ENCODE measurements at places on chromosomes 16 and 17.

- peak; percentile 28 for DNase-seq
Observed at GRCh38 chr16:86604436-86605193, 26.3 kb downstream of the FOXL1 start.

- no peak for DNase-seq
Observed at GRCh38 chr17:8479431-8479947, 43.8 kb downstream of the NDEL1 start.

DNA sequence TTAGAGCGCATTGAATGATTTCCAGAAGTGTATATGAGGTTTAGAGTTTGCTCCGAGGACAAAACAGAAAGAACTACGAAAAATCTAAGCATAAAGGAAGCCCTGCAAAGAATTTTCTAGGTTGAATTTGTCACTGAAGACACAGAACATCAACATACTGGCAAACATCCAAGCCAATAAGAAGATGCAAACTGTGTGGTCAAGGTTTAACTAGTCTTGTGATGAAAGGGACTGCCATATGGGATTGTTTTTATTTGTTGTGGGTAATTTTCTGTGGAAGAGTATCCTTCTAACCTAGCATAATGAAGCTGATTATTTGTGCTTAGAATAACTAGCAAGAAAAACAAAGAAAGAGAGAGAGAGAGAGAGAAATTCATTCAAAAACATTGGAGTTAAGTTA, 492.0 kb upstream of the ERCC4 start:
- no peak for DNase-seq

GRCh38 chr17:71986886-71987285, 133.9 kb upstream of the SOX9 start:
- no peak for DNase-seq

DNA sequence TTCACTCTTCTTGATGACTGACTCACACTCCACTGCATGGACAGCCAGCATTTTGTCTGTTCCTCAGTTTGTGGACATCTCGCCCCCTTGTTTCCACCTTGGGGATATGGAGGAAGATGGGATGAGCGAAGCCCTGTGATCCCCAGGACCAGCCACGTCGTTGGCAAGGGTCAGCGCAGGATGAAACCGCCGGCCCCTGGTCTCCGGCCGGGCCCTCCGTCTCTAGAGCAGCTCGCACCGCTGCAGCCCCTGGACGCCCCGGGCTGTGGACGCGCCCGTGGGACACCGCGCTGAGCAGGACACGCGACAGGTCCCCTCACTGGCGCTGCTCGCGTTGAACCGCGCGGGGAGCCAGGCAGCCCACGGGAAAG, 604 bp upstream of the ZC3H18 start:
- no peak for DNase-seq

DNA sequence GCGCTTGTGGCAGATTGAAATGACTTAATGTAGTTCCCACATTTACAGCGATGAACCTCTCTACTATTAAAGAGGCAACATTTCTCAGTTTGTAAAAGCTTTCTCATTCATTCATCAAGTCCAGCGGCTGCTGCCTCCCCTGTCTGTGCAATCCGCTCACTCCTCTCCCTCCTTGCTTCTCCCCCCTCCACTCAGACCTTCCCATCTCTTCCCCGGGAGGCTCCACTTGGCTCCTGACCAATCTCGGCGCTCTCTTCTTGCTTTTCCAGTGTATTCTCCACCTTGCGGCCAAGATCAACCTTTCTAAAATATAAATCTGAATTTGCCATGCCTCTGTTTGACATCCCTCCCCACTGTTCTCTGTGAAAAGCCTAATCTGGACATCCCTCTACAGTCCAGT, 117.5 kb downstream of the ASIC2 start:
- no peak for DNase-seq

- DNase-seq = no peak
Observed at GRCh38 chr17:4720787-4721186, 10.4 kb downstream of the ARRB2 start.

DNA sequence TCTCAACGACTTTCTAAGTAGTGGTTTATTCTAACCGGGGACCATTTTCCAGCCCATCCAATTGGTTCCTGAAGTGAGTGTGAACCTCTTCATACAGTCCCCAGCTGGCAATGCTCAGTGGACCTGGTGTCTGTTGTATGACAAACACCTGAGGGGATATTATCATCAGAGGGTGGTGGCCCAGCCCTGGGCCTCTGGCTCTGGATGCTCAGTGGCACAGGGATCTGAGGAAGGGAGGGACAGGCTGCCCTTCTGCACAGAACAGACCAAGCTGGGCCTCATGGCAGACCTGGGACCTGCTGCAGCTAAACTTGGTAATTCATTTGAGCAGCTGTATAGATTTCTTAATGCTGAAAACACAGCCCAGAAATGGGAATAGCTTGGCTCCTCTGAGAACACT, 72.6 kb downstream of the IRX5 start:
- no peak for DNase-seq

GRCh38 chr17:509316-509715, 156.7 kb upstream of the RPH3AL start:
- no peak for DNase-seq

DNA sequence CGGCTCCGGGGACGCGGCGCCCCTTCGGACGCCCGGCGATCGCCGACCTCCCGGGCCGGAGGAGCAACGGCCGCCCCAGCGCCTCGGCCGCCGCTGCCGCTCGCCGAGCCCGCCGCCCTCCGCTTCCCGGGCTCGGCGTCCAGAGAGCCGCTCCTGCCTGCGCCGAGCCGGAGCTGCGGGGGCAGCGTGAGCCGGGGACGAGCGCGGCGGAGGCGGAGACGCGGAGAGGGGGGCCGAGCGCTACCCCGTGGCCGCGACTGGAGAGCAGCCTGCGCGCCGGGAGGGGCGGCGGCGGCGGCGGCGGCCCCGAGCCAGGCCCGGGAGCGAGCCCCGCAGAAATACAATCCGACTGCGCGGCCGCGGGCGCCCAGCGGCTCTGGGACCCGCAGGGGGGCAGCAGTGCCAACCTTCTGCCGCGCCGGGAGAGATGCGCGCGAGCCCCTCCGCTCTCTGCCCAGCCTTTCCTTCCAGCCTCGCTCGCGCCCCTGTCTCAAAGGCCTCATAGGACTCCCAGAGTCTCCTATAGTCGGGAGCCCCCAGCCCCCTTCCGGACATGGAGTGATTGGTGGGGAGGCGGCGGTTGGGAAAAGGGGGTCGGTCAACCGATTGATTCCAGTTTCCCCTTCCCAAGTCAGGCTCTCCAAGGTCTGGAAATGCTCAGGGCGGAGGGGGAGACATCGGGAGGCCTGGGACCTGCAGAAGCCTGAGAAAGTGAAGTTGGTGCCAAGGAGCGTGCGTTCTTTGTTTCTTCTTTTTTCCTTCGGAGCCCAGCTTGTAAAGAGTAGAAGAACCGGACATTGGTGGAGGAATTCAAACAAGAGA, 1.0 kb upstream of the SDK2 start:
- DNase-seq = peak; percentile 22

- no peak for DNase-seq
Observed at GRCh38 chr17:17906418-17907215, 65.6 kb downstream of the TOM1L2 start.

DNA sequence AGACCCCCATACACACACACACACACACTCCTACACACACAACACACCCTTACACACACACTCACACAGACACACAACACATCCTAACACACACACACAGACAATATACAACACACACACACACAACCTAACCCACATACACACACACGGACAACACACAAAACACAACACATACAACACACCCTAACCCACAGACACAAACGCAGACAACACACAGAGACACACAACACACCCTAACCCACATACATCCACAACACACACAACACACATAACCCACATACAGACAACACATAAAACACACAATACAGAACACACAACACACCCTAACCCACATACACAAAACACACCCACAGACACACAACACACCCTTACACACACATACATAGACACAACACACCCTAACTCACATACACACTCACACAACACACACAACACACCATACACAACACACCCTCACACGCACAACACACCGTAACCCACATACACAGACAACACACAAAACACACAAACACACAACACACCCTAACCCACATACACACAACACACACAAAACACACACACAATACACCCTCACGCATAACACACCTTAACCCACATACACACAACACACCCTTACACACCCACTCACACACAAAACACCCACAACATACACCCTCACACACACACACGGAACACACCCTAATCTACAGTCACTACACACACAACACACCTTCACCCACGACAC, 4.4 kb downstream of the ASGR1 start:
- no peak for DNase-seq

GRCh38 chr17:56826611-56827414, 6.9 kb downstream of the C17orf67 start:
- DNase-seq = no peak

- peak; percentile 49 for DNase-seq
Observed at GRCh38 chr17:42675965-42676423, 800 bp downstream of the PLEKHH3 start.

DNA sequence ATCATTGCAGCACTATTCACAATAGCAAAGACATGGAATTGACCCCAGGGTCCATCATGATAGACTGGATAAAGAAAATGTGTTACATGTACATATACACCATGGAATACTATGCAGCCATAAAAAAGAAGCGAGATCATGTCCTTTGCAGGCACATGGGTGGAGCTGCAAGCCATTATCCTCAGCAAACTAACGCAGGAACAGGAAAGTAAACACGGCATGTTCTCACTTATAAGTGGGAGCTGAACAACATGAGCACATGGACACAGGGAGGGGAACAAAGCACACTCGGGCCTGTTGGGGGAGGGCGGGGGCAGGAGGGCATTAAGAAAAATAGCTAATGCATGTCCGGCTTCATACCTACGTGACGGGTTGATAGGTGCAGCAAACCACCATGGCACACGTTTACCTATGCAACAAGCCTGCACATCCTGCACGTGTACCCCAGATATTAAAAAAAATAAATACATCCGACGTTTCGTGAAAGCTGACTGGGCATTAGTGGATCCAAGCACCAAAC, 28.9 kb downstream of the ZNF778 start:
- no peak for DNase-seq

GRCh38 chr17:46994993-46995392, 15.9 kb upstream of the RPRML start:
- no peak for DNase-seq

GRCh38 chr16:74748616-74749026, 26.0 kb downstream of the FA2H start:
- DNase-seq = no peak

GRCh38 chr16:57299009-57299718, 14.7 kb upstream of the PLLP start:
- peak; percentile 77 for DNase-seq

DNA sequence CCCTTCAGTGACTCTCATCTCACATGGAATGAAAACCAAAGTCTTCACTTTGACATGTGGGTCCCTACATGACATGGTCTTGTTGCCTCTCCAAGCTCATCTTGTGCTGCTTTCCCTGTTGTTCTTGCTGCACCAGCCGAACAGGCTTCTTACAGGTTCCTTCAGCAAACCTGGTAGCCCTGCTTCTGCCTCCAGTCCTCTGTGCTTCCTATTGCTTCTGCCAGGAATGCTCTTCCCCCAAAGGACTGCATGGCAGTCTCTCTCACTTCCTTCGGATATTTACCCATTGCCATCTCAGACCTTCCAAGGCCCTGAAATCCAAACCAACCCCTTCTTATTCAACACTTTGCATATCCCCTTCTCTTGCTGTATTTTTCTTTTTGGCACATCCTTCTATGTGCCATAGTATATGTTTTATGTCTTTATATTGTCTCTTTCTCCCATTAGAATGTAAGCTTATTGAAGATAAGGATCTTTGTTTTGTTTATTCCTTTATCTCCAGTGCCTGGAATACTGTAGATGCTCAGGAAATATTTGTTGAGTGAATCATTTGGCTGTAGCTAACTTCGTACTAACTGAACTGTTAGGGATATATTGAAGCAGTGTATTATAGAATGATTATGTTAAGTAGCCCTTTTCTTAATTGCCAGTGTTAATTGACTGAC, 57.9 kb upstream of the SLC12A3 start:
- no peak for DNase-seq

GRCh38 chr17:46078675-46079074, 79.6 kb downstream of the STH start:
- DNase-seq = no peak

GRCh38 chr17:37220607-37220953, 155.2 kb upstream of the C17orf78 start:
- DNase-seq = no peak

DNA sequence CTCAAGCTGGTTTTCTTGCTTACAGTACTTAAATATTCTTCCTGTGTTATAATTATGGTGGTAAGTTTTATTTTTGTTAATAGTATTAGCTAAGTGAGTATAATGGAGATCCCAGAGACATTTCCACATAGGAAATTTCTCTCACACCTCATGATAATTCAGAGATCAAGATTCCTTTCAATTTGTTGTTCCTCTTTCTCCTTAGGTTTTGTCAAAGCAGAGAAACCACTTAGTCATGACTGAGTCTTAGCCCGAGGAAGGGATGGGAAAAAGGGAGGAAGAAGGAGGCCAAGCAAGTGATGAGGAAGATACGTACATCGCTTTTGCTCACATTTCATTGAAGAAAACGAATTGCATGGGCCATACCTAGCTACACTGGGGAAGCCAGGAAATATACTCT, 18.4 kb downstream of the ESRP2 start:
- no peak for DNase-seq

DNA sequence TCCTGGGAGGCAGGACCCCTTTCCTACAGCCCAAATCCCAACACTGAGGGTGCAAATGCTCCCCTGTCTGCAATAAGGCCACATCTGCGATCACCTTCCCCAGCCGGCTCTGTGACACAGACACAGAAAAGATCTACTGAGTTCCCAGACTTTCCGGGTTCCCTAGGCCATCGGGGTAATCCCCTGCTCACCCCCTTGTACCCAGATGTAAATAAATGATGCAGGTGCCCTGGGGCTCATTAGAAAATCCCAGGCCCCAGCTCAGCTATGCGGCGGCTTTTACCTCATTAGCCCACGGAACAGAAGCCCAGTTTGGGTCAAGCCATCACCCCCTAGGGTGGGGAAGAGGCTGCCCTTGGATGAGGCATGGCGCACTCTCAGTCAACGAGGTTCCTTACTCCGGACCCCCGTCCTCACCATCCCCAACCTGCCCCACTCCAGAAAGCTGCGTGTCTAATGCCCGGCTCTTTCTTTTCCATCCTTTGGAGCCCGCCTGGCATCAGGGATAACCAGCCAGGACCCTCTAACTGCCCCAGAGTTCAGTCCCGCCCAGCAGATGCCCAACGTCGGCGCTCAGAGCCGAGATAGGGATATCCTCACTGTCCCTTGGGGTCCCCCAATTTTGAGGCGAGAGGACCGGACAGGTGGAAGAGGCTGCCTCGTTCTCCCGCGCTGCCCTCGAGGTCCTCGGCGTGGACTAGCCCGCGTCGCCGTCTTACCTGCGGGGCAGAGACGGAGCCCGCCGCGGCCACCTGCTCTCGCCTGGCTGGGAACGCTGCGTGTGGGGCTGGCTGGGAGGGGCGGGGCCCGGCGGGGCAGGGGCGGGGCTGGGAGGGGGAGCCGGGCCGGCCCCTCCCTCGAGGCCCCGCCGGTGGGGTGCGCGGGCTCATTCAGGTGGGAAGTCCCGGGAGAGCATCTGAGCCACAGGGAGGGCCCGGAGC, at the start of gene ZNF385C:
Gene ZNF385C, minus strand, starts transcription at position 783 of the 941 bp plus-strand sequence. CDS start 35,417 bp downstream, outside the sequence.
- DNase-seq = peak; percentile 45

Data from RPMI8226 (cell line).